MG63 (cell line): ENCODE measurements at places on chromosomes 12 and 14. TPM values are rescaled to one million over a fixed set of nuclear protein-coding genes. Genes with fewer than 3 reads are reported as not detected.

Gene ACSS3
- total RNA-seq = 1.1 and 2.7 TPM in 2 replicates

Gene CACNB3
- total RNA-seq = 13.9 and 19.0 TPM in 2 replicates

Gene AMN
- 0.43 TPM in 1 of 2 replicates, not detected in the other for total RNA-seq

Gene LRRC10
- total RNA-seq = not detected in 2 replicates

Gene USP15
- 9.7 and 54.7 TPM in 2 replicates for total RNA-seq

Gene SLC10A1
- total RNA-seq = not detected in 2 replicates

Gene TRHDE
- total RNA-seq = 0.22 and 5.0 TPM in 2 replicates

Gene MYH6
- not detected in 2 replicates for total RNA-seq

Gene ANKRD33
- not detected in 2 replicates for total RNA-seq

DNA sequence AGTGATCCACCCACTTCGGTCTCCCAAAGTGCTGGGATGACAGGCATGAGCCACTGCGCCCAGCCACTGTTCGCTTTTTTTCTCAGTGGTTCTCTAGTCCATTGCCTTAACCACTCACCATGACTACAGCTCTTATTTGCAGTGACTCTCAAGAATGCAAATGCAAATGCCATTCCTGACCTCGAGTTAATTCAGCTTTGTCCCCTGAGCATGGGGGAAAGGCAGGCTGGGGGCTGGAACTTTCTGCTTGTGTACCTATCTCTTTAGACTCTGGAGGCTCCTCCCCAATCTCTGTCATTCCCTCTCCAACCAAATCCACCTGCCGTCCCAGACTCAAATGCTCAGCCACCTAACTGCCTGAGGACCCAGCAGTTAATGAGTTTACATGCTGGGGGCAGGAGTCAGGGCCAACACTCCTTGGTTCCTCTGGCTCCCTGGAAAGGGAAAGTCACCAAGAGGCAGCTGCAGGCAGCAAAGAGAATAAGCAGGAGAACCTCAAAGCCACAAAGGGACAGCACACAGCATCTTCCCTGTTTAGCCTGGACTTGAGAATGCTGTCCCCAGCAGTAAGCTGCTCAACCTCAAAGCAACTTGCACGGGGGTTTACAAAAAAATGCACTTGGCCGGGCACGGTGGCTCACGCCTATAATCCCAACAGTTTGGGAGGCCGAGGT, 5.3 kb upstream of the HNF1A start:
- no peak for DNase-seq

DNA sequence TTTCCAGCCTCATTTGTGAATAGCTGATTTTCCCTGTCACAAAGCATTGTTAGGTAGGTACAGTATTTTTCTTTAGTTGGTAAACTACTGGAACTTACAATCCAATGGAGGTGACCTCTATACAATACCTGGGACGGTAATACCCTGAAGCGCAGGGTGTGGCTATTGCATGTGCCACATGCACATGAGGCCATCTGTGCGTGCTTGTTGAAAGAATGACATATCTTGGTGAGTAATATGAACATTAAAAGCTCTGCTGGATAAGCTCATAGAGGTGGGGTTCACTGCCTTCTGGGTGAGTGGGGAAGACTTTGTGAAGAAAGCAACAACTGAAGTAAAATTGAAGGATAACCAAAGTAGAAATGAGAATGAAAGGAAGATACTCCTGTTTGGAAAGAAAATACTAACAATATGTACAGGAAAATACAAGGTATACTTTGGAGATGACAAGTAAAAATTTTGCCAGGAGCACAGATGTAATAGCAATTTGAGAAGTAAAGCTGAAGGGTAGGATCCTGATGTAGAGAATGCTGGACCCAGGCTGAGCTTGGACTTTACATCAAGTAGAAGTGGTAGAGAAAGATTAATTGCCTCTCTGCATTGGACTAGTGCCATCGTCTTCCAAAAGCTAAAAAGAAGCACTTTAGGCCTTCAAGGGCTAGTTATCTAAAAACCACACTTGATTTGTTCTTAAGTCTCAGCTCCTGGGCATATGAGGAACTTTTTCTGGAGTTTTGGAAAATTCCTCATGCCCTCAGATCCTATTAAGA, 97.1 kb downstream of the SLC38A6 start:
- DNase-seq = no peak

DNA sequence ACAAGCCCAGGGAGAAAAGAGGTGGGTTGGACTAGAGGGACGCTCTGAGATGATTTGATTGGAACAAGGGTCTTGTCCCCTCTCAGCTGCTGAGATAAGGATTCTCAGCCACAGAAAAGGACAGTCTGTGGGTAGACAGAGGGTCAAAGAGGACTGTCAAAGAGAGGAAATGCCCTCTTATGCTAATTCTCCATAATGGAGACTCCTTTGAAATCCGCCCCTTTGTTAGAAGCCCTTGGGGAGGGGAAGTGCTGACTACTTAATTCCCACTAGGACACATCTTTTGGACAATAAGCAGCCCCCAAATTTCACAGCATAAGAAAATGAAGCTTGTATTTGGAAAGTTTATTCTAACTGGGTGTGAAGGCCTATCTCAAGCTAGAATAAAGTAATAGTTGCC, 176.6 kb downstream of the KTN1 start:
- DNase-seq = no peak

- DNase-seq = no peak
Measured at GRCh38 chr14:51516706-51517395, 134.9 kb upstream of the FRMD6 start.

DNA sequence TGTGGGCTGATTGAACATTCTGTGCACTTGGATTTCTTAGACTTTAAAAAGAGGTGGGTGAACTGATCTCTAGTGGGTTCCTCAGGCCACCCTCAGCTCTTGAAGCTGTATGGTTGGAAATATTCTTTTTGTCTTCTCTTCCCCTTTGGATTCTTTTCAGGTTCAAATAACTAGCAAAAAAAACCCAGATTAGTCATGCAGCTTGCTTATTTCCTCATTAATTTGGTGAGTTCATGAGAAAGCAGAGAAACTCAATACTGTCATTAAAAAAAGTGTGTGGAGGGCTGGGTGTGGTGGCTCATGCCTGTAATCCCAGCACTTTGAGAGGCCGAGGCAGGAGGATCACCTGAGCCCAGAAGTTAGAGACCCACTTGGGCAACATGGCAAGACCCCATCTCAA, 183.4 kb downstream of the ESR2 start:
- no peak for DNase-seq

DNA sequence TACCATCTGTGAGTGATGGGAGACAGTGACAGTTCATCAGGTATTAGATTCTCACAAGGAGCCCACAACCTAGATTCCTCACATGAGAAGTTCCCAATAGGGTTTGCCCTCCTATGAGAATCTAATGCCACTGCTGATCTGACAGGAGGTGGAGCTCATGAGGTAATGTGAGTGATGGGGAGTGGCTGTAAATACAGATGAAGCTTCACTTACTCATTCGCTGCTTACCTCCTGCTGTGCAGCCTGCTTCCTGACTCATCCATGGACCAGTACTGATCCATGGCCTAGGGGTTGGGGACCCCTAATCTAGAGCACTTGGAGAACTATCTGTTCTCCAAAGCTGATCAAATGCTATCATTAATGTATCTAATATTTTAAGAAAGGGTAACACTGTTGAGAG, 17.7 kb downstream of the CLEC2D start:
- DNase-seq = peak; percentile 13

- no peak for DNase-seq
Measured at GRCh38 chr12:94284046-94284445, 135.7 kb downstream of the PLXNC1 start.

GRCh38 chr12:92803903-92804302, 101.1 kb downstream of the PLEKHG7 start:
- no peak for DNase-seq

DNA sequence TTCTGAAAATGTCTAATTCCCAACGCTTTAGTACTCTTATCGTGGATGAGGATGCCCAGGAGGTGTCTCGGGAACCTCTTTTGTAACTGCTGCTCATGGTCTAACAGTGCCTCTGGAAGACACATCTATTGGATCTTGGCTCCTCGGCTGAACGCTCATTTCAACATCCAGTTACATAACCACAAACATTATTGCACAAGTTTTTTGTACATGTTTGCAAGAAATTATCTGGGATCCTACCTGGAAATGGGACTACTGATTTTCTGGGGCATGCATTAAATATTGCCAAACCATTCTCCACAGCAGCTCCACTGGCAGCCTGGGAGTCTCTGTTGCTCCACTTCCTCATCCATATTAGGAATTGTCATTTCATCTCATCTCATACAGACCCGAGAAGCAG, 117.5 kb upstream of the EVL start:
- DNase-seq = no peak

GRCh38 chr12:88662093-88662492, 81.8 kb upstream of the KITLG start:
- no peak for DNase-seq

- DNase-seq = no peak
Measured at GRCh38 chr12:75505706-75506312, 5.6 kb downstream of the KRR1 start.

GRCh38 chr12:49882851-49883464, 20.7 kb downstream of the FAIM2 start:
- DNase-seq = no peak

DNA sequence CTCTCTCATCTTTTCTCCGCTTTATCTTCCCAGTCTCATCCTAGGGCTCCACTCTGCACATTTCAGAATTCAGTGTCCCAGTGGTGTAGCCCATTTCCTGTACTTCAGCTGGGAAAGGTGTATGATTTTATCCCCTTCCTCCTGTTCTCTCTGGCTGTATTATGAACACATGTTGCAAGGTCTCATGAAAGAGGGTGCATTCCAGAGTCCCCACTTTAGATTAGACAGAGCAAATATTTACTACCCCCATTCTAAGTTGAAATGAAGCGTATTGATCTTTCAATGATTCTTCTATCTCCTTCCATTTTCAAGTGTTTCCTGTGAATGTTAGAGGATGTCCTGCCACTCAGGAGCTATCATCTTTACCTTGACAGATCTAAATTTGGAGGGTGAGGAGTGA, 123.2 kb downstream of the WIF1 start:
- no peak for DNase-seq

- DNase-seq = no peak
Measured at GRCh38 chr12:121560392-121561008, 20.3 kb downstream of the KDM2B start.

DNA sequence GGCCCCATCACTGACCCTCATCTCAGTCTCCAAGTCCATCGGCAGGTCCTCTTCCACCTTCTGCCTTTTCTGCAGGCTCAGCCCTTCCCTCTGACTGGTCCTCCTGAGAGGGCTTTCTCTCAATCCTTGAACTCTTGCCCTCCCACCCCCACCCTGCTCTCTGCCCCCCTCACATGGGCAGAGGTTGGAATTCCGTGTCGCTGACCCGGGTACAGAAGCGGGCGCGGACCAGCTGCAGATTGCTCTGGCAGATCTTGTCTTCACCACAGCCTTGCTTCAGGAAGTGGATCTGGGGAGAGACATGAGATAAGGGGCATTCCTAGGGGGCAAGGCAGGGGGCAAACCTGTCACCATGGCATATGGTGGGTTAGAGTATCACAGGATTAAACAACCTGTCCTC, 12.4 kb downstream of the ITGA7 start:
- no peak for DNase-seq

DNA sequence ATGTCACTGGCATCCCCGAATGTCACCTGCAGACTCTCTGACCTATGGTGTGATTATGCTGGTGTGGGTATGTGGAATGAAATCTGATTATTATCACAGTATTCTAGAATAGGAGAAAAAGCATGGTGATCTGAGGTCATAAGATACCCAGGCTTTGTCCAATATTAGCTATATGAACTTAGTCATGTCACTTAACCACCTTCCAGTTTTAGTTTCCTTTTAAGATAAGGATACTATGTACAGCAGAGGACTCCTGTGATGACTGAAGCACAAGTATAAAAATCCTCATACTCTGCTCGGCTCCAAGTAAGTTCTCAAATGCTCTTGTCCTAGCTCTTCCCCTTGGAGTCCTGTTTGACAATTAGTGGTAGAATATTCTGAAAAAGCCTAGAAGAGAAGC, 2.8 kb downstream of the GNS start:
- DNase-seq = no peak

GRCh38 chr14:90454041-90455000, 57.5 kb downstream of the CALM1 start:
- DNase-seq = peak; percentile 37

DNA sequence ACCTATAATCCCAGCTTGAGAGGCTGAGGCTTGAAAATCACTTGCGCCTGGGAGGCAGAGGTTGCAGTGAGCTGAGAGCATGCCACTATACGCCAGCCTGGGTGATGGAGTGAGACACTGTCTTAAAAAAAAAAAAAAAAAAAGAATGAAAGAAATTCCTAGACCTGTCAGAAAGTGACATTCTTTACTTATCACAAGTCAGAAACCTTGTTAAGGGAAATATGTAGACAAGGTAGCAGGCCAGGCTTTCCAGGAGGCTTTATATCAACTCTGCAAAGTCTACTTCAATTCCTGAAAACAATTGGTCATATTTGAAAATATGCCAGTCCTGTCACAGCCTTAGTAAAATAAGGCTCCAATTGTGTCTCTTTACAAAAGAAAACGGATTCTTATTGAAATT, 19.1 kb upstream of the MMP19 start:
- no peak for DNase-seq

DNA sequence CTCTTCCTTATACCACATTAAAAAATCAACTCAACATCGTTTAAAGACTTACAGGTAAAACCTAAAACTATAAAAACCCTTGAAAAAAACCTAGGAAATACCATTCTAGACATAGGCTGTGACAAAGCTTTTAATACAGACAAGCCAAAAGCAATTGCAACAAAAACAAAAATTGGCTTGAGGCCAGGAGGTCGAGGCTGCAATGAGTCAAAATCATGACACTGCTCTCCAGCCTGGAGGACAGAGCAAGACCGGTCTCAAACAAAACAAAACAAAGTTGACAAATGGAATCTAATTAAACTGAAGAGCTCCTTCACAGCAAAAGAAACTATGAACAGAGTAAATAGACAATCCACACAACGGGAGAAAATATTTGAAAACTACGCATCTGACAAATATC, 1057.8 kb downstream of the FSCB start:
- no peak for DNase-seq

DNA sequence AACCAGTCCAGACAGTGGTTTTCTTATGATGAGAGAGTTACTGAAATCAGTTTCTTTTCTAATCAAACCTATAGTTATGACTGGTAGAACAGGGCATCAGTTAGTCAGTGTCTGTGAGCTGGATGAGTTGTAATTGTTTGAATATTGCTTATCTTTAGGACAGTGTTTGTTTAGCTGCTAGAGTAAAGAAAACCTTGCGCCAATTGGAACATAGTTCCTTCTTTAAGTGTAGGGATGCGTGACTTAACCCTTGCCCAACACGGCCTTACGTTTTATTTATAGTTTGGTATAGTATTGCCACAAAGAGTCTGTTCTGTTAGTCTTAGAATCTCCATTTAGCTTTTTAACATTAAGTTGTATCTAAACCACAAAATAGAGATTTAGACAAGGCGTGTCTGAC, 572.6 kb downstream of the SLC16A7 start:
- DNase-seq = no peak
